Stomach (tissue), 19 donors: ENCODE measurements at places on chromosomes 4 and X. TPM values are rescaled to one million over a fixed set of nuclear protein-coding genes. Genes with fewer than 3 reads are reported as not detected.

MAGEB16 gene
- not detected for total RNA-seq

ASB12 gene
- not detected for total RNA-seq

CXorf51A gene
- total RNA-seq: not detected

BEX3 gene
- total RNA-seq: 14.5 TPM

CSAG1 gene
- not detected for total RNA-seq

SLC9A7 gene
- 22.0 TPM for total RNA-seq

AADAT gene
- 8.8 TPM for total RNA-seq

NALF2 gene
- total RNA-seq: not detected

HELT gene
- total RNA-seq: not detected

SMIM10 gene
- not detected for total RNA-seq

RAB40A gene
- total RNA-seq: 0.73 TPM

SPARCL1 gene
- 173 TPM for total RNA-seq

MAGEA4 gene
- not detected for total RNA-seq

FAAH2 gene
- 16.5 TPM for total RNA-seq

SPANXD gene
- total RNA-seq: not detected

APBB2 gene
- 36.9 TPM for total RNA-seq

MMRN1 gene
- total RNA-seq: 73.8 TPM
